HCEC 1CT (cell line): ENCODE measurements at places on chromosomes 2 and 18.
A peak's percentile ranks its signal among the peaks of the same experiment; 100 is the strongest.

GRCh38 chr18:3898861-3899613 lies 449.1 kb downstream of the TGIF1 start:
- no peak for DNase-seq

- DNase-seq, result peak; percentile 7
These were observed 35.4 kb downstream of the INSIG2 start for GRCh38 chr2:118123561-118124232.

GRCh38 chr2:134333646-134334189 lies 79.8 kb downstream of the MGAT5 start:
- no peak for DNase-seq

- DNase-seq, result no peak
These were observed 58.0 kb downstream of the FAM168B start for GRCh38 chr2:131035112-131035825.

DNA sequence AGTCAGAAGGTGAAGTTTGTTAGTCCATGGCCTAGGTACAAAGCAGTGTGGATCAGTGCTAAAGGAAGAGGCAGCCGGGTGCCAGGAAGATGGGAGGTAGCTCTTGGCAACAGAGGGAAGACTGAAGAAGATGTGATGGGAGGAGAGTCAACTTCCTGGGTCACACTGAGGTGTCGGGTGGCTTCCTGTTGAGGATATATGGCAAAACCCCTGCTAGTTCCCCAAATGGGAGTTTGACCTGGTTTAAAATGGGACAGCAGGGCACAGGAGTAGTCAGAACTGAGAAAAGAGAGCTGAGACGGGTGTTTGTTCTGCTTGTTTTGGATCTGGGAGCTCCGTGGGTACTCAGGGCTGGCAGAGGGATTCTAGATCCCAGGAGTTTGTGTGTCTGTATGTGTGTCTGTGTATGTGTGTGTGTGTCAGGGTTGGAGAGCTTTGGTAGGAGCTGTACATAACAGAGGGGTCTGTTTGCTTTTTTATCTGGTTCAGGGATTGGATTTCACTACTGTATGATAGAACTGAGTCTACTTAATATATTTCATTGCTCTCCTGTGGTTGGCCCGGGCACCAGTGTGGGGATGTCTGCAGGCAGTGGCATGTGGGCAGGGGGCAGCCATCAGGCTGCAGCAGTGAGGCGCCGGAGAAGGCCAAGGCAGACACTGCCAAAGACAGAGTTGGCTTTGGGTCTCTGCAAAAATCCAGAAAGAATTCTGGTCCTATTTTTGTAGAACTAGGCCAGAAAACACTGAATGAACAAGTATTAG lies 17.1 kb downstream of the MXD1 start:
- no peak for DNase-seq

DNA sequence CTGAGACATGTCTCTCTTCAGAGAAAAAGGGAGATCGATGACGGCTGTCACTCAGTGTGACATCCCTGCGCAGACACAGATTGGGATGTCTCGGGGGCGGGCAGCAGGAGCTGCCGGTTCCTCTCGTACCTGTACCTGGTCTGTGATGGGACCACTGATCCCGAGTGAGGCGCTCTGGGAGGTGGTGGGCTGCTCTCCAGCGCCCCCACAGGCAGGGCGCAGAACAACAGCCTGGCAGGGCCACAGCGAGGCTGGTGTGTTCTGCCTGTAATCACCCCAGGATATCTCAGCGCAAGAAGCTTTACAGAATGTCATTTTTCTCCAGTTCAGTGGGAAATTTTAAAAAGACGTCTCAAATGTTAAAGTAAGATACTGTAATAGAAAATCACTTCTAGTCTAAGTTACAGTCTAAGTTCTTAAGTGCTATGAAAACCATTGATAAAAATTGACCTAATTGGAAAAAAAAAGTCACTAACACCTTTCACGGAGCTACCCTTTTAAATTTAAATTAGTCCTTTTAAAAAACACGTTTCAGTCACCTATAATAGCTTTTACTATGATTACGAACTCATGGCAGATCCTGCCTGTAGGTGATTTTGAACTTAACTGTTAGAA lies 189.8 kb downstream of the SNTG2 start:
- DNase-seq, result no peak

DNA sequence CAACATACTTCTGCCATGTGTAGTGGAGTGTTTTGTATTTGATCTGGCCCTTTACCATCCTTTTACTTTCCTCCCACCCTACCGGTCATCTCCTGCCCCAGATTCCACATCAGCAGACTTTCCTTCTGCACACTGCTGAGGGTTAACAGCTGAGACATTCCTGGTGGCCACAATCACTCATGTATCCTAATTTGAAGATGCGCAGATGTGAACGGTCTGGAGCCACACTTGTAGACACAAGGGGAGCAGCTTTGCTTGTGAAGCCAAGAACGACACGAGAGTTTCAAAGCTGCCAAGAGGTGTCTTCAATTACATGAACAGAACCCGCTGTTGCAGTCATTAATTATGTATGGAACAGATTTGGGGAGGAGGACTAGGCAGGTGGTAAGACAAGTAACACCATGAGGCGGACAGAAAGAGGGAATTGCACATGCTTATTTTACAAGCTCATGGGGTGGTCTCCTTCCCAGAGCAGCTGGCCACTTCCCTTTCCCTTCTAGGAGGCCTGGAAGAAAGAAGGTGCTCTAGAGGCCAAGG lies 260.7 kb upstream of the KLHL29 start:
- DNase-seq, result no peak

- DNase-seq, result no peak
These were observed 3.7 kb upstream of the LIMS2 start for GRCh38 chr2:127678991-127679390.

GRCh38 chr2:7557376-7557775 lies 640.2 kb downstream of the RNF144A start:
- no peak for DNase-seq

DNA sequence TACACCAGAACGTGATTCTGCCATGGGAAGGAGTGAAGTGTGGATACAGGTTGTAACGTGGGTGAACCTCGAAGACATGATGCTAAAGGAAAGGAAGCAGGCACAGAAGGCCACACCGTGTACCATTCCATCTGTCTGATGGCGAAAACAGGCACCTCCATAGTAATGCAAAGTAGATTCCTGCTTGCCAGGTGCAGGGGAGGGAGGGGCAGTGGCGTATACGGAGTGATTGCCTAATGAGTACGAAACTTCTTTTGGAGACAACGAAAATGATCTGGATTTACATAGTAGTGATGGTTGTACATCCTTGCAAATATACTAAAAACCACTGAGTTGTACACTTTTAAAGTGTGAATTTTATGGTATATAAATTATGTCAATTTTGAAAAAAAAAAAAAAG lies 106.7 kb downstream of the GBX2 start:
- no peak for DNase-seq

- no peak for DNase-seq
These were observed 315.3 kb downstream of the CYP26B1 start for GRCh38 chr2:71832388-71832787.

GRCh38 chr2:96633641-96634040 lies 4.5 kb downstream of the KANSL3 start:
- no peak for DNase-seq

- DNase-seq, result no peak
These were observed 10.4 kb downstream of the CHMP3 start for GRCh38 chr2:86552889-86553288.

DNA sequence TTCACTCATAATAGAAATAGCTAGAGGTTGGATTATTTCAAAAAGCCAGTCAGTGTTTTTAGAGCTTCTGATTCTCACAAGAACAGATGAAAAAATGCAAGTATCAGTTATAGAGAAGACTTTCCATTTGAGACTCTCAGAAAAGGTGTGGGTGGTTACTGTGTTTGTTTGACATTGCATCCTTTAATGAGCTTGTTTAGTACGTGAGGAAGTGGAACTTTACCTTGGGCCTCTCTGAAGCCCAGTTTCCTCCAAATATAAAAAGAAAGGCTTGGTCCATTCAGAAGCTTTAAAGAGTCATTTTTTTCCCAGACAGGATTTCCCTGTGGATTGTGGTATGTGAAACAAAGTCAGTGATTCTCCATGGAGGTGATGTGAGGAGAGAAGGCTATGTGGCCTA lies 89.9 kb upstream of the RANBP2 start:
- no peak for DNase-seq

DNA sequence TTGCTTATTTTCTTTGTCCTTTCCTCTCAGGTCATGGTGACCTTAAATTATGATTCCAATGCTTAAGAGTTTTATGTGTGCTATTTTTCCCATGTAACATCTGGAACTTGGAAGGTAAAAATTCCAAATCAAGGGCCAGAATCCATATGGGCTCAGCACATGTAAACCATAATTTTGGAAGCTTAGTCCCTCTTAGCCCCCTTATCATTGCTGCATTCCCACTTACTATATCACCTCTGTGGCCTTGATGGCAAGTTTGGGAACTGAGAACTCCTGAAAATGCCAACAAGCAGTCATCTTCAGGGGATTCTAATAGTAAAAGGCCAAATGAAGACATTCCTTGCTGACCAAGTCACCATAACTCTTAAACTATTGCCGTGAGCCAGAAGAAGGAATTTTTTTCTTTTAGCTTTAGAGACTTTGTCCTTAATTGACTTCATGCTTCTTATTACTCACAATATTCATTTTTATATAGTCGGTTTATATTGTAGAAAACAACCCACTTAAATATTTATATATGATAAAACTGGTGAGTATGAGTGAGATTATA lies 251.4 kb downstream of the SLC8A1 start:
- peak; percentile 74 for DNase-seq

DNA sequence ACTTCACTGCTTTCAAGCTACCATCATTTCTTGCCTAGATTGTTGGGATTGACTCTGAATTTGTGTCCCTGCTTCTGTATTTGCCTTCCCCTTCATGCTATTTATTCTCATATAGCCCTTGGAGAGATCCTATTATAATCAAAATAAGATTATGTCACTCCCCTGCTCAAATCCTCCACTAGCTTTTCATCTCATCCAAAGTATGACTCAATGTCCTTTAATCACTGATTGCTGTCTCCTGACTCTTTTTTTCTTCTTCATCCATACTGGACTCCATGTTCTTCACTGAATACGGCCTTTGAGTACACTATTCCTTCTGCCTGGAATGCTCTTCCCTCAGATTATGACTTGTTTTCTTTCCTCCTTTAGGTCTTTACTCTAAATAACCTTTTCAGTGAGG lies 5.0 kb downstream of the RBKS start:
- DNase-seq, result peak; percentile 57

DNA sequence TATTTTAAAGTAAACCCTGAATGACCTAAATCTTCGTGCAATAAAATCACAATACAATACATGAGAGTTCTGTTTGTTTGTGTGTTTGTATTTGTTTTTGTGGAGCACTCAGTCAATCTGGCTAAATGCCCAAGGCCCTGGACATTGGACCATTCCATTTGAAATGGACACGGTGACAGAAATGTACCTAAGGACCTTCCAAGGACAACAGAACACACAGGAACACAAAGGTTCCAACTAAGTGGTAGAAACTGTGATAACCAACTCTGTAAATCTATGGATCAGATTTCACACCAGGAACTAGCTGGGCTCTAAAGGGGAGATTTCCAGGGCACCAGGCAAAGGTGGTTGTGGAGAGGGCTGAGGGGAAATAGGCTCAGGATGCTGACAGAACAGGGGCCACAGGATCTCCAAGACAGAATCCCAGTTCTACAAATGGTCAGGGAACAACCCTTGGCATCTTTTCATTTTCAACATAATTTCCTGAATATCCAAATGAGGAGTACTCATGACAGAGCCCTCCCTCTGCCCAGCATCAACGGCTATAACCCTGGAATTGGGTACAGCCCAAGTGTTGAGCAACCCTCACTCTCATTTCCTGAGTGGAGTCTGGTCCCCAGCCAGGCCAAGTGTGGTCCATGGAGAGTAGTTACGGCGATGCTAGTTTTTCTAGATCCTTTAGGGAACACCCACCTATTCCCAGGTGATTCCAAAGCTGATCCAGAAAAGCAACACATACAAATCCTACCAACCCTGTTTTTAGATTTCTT lies 78.4 kb downstream of the NCKAP5 start:
- DNase-seq, result no peak
